HFF-Myc (cell line): ENCODE measurements at places on chromosomes 1 and 21.

DNA sequence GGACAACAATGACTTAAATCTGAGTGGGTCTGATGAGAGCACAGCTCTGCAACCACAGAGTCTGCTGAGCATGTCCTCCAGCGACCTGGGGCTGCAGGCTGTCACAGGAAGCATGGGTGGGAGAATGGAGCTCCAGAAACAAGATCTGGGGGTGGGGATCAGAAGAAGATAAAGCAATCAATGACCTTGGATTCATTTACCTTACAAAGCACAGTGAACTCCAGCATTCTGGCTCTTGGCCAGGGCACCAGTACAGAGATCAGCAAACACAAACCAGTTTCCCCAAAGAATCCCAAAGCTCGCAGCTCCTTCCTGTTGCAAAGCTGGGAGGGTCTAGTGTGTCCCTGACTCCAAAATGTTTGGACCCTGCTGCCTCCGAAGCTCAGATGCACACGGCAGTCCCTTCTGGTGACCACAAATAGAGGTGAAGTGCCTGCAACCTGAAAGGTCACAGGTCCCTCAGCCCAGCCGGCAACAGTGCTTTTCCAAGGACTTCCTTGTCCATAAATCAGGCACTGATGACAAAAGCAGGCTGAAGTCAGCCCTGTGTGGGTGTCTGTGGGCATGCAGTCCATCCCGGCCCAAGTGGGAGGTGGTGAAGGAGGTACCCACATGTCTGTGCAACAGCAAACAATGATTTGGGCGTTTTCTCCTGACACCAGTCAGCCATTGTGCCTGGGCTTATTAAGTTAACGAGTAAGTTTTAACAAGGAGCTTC, 76.1 kb downstream of the SH3BGR start:
- no peak for DNase-seq

- no peak for DNase-seq
Measured at GRCh38 chr1:115192200-115192767, 103.0 kb upstream of the TSPAN2 start.

DNA sequence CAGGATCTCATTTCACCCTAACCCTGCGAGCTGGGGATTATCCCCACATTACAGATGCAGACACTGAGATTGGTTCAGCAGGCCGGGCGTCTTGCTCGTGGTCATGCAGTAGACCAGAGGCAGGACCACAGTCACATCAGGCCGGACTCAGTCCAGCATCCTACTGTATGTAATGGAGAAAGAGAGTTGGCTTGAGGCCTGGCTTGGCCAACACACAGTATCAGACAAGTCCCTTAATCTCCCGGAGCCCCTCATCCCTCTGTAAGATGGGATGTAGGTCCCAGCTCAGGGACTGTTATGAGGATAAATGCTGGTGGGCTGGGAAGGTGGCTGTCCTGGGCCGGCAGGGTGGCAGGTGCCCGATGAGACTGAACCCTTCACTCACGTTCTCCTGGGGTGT, 66.1 kb upstream of the ACTL8 start:
- DNase-seq: no peak

DNA sequence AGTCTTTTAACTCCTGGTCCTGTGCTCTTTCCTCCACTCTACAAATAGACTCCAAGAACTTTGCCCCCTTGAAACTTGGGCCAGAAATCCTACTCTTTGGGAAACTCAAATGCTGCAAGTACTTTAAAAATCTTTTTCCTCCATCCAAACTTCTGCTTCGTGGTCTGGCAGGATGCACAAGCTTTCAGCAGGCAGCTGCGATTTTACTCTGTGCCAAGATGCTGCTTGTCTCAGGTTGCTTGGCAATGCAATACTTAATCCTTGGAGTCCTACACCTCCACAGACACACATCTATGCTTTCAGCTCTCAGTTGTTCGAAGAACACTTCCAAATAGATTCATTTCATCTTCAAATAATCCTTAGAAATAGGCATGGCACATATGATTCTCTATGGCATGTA, 435.3 kb upstream of the USP24 start:
- DNase-seq: no peak

DNA sequence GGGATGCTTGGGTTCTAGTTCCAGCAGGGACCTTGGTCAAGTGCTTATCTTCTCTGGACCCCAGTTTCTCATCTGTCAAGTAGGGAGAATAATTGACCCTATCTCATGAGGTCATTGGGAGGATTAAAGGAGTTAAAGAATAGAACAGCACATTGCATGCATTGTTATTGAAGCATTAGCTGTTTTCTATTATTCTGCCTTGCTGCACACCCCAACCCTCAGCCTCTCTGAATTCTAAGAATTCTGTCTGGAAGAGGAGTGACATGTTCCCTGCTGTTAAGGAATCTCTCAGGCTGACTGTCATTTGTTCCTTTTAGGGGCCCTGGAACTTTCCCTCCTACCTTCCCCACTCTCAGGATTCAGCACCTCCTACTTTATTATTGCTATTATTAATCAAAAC, 73.9 kb downstream of the NENF start:
- no peak for DNase-seq

DNA sequence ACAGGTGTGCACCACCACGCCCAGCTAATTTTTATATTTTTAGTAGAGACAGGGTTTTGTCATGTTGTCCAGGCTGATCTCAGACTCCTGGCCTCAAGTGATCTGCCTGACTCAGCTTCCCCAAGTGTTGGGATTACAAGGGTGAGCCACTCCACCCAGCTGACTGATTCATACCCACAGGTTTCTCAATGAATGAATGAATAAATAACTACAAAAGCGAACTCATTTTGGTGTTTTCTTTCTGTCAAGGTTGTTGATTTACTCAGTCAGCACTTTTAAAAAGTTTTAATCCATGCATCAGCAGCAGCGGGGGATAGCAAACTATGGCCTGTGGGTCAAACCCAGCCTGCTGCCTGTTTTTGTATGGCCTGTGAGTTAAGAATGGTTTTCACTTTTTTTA, 217.5 kb downstream of the FAF1 start:
- DNase-seq: no peak

- no peak for DNase-seq
Measured at GRCh38 chr1:1354271-1355247, 3.8 kb downstream of the MXRA8 start.

- DNase-seq: no peak
Measured at GRCh38 chr21:28602546-28602945, 390.1 kb downstream of the LTN1 start.

- no peak for DNase-seq
Measured at GRCh38 chr1:185284116-185284515, 32.9 kb downstream of the IVNS1ABP start.

DNA sequence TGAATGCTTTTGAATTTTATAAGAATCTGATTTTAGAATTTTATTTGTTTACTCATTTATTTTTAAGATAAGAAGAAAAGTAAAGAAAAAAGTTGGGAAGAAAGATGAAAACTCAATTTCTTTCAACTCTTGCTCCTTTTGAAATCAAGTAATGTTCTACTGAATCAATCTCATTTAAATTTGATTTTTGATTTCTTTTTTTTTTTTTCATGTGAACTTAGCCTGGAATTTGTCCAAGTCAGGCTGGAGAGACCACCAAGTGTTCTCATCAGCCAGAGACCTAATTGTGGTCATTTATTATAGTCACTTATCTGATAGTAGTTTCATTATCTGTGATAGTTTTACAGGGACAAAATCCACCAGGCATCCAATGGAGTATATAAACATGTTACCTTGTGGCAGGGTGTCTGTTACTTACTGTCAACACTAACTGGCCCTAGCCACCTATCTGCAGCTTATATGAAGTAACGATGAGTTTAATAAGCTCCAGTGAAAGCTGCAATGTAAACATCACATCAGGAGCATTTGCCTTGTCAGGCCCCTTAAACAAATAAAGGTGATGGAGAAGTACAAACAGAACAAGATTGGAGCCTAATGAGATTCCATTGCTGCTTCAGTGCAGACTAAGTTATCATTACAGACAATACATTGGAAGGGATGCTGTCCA, 39.2 kb downstream of the HLX start:
- no peak for DNase-seq

DNA sequence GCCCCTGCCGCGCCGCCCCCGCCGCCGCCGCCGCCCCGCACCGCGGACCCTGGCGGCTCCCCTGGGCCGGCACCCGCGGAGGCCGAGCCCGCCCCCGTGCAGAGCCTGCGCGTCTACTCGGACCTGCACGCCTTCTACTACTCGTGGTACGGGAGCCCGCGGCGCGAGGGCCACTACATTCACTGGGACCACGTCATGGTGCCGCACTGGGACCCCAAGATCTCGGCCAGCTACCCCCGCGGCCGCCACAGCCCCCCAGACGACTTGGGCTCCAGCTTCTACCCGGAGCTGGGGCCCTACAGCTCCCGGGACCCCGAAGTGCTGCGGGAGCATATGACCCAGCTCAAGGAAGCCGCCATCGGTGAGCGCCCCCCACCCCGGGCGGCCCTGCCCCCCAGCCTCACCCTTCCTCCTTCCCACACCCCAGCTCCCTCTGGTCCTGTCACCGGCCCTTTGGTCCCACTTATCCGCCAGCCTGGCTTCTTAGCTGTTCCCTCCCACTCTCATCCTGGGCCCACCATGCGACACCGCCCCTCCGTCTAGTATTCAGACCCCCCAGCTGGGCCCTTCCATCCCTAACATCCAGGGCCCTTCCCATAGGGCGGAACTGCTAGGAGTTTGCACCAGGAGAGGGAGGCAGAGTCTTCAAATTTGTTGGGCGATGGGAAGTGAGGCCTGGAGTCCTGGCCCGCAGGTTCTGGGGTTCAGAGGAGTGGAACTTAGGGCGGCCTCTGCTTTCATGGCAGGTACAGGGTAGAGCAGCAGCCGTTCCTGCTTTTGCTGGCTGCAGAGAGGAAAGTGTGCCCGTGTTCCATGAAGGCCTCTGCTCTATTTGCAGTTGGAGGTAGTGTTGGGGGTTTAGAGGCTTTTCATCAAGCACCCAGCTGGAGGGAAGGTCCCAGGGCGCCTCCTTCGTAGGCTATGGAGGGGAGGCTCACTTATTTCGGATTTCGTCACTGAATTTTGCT, 1.0 kb downstream of the MANEAL start:
- DNase-seq: no peak

DNA sequence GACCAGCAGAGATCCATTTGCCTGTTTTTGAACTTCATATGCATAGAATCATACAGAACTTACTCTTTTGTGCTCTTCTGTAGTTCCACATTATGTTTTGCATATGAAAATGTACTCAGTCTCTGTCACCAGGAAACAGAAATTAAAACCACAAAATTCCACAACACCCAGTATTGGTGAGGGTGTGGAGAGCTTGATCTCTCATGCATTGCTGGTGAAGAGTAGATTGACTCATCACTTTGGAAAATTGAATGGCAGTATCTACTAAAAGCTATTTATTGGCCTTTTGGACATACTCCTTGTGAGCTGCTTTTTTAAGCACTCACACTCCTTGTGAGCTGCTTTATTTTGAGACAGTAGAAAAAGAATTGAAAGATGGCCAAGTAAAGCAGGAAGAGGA, 43.3 kb downstream of the VTCN1 start:
- no peak for DNase-seq

DNA sequence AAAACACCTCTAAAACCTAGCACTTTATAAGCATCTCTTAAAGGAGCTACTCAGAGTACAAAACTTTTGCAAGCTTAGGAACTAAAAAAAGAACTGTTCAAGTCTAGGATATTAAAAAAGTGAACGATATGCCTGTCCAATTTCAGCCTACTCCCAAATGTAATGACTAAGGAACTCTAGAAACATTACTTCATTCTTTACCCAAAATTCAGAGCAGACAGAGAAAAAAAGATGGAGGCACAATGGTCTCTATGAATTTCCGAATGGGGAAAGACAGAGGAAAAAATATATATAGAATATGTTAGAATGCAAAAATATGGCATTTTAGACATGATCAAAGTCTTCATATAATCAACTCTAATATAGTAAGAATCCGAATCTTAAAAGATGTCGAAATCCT, 61.2 kb downstream of the TP53BP2 start:
- DNase-seq: no peak

- DNase-seq: no peak
Measured at GRCh38 chr1:207938016-207938415, 27.1 kb upstream of the CD34 start.

- DNase-seq: no peak
Measured at GRCh38 chr1:198598796-198599321, 40.0 kb upstream of the PTPRC start.

DNA sequence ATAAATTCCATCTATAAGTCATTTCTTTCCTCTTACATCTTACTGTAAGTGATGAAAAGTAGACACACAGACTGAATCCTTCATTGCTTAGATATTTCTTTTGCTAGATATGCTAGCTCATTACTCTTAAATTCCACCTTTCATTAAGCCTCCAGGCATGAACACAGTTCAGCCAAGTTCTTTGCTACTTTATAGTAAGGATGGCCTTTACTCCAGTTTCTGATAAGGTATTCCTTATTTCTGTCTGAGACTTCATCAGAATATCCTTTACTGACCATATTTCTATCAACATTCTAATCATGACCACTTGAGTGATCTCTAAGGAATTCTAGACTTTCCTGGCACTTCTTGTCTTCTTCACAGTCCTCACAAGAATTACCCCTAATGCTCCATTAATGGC, 191.7 kb upstream of the KCTD3 start:
- DNase-seq: no peak
